ENCODE measurements at places on chromosomes 16 and 17.

DNA sequence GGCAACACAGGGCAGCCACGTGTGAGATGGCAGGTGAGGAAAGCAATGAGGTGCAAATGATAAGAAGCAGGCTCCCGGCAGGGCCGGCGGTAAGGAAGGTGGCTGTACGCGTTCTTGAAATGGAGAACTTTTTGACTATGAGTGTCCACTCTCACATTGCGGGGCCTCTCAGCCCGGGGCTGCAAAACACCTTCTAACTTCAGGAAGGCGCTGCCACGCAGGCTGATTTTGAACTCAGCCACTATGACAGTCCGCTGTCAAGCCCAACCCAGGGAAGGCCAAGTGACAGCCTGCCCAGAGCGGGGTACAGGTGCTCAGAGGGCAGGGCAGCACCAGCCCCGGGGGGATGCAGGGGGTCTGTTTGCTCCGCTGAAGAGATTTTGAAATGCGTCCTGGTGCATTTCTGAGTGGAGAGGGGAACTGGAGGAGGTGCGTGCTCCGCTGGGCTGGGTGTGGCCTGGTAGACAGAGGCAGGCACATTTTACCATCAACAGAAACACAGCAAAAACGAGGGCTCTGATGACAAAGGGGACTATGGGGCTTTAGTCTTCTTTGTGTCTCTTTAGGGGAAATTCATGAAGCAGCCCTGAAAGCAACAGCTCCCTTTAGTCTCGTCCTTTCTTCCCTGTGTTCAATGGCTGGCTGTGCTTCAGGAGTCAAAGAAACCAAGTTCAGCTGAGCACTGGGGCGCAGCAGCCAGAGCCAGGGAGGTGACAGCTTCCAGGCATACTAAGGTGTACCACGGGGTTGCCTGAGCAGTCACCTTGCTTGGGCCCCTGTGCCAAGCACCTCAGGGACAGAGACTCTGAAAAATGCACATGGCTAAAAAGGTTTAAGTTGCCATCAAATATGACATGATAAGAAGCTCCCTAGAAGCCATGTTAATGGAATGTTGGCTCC is 14.6 kb upstream of the SREBF1 start:
- DNase-seq: no peak

DNA sequence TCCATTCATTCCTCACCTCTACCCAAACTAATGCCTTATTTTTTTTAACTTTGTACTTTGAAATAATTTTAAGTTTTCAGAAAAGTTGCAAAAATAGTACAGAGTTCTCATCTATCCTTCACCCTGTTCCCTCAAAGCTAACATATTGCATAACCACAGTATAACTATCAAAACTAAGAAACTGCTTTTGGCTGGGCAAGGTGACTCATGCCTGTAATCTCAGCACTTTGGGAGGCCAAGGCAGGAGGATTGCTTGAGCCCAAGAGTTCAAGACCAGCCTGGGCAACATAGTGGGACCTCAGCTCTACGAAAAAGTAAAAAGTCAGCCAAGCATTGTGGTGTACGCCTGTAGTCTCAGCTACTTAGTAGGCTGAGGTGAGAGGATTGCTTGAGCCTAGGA is 147.7 kb downstream of the SKAP1 start:
- no peak for DNase-seq

DNA sequence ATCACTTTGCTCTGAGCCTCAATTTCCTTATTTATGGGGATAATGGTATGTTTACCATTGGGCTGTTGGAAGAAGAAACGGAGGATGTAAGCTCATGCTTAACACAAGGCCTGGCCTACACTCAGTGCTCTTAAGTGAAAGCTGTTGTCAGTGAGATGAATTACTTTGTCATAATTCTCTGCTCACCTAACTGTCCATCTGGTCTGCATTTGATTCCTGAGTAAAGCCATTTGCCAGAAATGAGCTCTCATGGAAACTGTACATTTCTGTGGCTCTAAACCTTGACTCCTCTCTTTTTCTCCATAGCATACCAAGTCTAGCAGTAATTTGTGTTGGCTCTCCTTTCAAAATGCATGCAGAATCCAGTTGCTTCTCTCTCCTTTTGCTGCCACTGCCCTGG is 445.7 kb downstream of the UTP18 start:
- DNase-seq: no peak

DNA sequence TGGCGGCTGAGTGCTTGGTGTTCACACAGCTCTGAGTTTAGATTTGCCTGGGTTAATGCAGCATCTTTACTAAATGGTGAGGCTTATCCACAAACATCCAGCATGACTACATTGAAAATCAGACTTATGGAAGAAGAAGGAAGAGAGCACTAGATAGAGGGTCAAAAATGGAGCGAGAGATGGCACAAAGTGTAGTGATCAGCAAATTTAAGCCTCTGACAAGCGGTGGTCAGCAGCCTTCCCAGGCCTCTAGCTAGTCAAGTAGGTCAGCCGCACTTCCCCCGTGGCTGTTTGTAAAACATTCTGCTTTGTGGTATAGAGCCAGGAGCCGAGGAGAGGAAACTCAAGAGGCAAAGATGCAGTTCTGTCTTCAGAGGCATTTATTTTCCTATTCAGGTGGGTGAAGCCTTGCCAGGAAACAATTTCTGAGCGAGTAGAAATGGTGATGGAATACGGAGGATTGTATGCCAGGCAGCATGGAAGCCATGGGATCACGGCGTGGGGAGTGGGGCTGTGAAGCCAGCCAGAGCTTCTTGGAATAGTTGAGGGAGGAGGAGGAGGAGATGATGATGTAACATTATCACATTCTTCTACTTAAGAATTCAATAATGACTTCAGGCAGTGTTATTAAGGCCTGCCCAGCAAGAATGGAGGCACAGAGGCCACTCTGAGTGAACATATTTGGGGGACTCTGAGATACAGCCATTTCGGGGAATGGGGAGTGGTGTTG is 118.9 kb downstream of the MSI2 start:
- DNase-seq: no peak

GRCh38 chr16:22673421-22673831 is 140.5 kb upstream of the HS3ST2 start:
- DNase-seq: no peak

GRCh38 chr17:74213861-74214391 is 555 bp downstream of the TTYH2 start:
- DNase-seq: no peak

- peak; percentile 50 for DNase-seq
Observed at GRCh38 chr16:64092271-64092670, 1029.6 kb downstream of the CDH11 start.

DNA sequence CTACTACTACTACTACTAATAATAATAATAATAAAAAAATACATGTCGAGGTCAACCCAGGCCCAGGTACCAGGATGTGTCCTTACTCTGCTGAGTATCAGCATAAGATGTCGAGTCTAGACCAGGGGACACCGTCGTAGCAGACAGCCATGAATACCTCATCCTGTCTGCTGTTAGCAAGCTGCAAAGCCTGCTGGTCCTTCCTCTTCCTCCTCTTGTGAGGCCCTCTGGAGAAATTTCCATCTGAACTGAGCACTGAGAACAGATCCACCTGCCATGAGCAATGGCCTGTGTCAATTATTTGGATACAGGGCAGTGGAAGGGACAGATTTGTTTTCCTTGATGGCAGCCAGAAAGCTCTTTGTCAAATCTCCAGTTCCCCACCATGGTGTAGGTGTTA is 168.5 kb downstream of the XYLT1 start:
- DNase-seq: no peak

DNA sequence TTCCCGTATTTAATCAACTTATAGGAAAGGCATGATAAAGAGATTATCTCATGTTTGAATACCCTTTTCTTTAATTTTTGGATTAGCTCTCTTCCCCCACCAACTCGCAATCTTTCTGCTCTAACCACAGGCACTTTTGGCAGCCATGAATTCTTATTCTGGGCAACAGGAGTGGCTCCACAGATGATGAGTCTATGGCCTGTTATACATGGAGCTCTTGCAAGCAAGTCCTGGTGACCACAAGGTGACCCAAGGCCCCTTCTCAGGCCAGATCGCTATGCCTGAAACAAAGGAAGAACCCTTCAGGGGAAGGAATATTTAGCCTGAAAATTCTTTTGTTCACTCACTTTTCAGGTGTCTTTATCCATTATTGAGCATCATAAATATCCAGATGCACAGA is 10.8 kb upstream of the ZNF267 start:
- DNase-seq: no peak

DNA sequence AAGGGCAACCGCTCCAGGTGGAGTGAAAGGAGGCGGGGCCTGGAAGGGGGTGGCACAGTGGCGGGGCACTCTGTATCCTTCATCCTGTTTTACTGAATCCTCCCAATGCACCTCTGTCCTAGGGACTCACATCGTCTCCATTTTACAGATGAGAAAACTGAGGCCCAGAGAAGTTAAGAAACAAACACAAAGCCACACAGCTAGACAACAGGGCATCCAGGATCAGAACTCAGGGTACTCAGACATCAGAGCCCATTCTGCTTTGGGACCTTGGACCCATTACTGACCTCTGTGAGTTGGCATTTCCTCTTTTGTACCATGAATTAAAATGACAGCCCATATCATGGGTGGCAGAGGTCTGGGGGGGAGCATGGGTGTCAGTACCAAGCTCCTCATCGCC is 129.2 kb downstream of the CPPED1 start:
- DNase-seq: no peak

GRCh38 chr17:50908860-50909764 is 43.0 kb upstream of the TOB1 start:
- no peak for DNase-seq

- DNase-seq: no peak
Observed at GRCh38 chr17:20313306-20313705, 154.0 kb downstream of the LGALS9B start.

DNA sequence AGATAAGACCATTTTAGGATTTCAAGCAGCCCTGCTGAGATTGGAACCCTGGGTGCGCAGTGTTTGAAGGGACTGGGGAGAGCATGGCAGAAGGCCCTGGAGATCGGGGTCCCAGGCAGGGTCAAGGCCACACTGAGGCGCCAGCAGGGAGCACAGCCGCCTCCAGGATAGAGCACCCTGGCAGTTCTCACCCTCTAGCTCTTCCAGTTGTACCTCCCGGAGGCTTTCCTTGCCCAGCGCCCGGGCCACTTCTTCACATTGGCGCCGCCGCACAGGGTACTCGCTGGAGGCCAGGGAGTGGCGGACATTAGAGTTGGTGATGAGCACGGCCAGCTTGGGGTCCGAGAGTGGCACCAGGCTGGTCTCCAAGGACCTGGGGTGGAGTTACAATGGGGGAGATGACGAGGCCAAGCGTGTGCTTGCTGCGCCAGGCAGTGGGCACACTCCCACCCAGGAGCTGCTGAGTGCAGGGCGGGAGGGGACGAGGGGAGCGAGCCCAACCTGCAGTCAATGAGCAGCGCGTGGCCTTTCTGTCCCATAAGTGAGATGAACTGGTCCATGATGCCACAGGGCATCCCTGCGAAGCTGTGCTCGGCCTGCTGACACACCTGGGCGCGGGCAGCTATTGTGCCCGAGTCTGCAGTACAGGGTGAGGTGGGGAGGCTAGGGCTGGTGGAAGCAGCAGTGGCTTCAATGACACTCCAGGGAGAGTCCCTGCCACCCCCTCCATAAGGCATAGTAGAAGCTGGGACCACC is 2.3 kb downstream of the GALK1 start:
- DNase-seq: no peak

DNA sequence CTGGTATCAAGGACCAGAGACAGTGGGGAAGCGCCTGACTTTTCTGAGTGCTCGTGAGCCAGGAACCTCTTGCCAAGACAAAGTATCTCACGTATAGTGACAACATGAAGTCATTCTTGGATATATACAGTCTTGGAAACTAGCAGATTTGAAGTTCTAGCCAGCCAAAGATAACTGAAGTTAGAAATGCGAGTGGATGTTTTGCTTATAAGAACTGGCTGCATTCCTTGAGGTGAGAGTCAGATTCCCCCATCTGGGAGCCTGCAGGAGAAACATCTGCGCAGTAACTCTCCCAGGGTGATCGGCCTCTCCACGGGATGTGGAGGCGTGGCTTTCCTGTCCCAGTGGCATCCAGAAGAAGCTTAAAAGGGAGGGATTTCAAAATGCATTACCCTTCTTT is 89.8 kb downstream of the SHISA6 start:
- DNase-seq: no peak

DNA sequence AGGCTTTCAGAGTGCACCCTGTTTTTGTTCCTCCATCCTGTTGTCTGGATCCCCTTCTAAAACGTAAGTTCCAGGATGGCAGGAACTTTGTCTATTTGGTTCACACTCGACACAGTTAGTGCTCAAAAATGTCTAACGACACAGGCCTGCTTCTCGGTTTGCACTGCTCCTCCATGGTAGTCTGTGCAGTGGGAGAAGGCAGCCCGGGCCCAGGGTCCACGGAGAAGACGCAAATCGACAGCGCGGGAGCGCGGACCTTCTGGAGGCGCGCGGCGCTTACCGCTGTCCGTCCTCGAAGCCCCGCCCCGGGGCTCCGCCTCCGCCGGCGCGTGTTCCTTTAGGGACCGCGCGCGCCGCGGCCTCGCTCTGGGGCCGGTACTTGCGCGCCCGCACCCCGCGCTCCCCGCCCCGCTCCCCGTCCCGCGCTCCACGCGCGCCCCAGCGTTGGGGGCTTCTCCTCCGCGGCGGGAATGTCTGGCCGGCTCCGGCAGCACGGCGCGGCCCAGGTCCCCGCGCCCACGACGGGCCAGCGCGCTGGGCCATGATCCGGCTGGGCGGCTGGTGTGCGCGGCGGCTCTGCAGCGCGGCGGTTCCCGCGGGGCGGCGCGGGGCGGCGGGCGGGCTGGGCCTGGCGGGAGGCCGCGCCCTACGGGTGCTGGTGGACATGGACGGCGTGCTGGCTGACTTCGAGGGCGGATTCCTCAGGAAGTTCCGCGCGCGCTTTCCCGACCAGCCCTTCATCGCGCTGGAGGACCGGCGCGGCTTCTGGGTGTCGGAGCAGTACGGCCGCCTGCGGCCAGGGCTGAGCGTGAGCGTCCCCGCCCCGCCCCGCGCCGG is at the start of gene NT5M:
NT5M (plus strand) TSS at position 364 of the 837 bp plus-strand sequence; CDS start at position 542, 178 bp downstream.
- DNase-seq: no peak

- DNase-seq: no peak
Observed at GRCh38 chr16:57993897-57994296, 6.6 kb downstream of the ZNF319 start.

GRCh38 chr16:68658341-68658973 is 13.3 kb downstream of the CDH3 start:
- DNase-seq: peak; percentile 85

DNA sequence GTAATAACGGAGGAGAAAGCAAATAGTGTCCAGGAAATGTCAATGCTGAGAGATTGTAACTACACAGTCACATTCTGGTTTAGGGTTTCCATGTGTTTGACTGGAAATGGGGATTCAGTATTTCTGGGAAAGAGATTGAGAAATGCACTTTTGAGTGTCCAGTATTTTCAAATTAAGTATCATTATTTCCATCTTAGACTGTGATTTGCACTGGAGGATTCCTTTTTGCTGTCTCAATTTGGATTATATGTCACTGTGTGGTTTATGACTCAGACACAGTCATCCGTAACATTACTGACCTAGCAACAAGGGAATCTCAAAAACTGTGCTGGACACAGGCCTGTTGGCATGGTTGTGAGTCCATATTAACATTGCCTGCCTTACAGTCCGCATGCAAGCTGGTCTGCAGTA is 681.4 kb downstream of the CDH11 start:
- DNase-seq: peak; percentile 96

DNA sequence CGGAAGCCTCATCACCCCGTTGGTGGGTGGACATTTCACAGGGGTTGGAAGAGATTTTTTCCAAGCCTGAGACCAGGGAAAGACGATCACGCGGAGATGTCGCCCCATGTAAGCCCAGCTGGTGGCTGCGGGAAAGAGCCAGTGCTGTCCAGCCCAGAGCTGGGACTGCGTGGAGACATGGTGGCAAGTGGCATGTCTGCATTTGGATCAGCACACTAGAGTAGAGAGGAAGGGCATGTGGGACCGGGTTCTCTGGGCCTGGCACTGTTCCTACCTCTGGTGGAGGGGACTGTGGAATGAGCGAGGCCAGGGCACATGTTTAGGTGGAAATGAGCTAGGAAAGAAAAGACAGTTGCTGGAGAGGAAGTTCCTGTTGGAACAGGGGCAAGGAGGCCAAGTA is 20.0 kb downstream of the SBK1 start:
- no peak for DNase-seq
